ENCODE measurements at places on chromosomes 3 and 15.

GRCh38 chr3:52036222-52036694, 20.1 kb downstream of the DUSP7 start:
- no peak for DNase-seq

- no peak for DNase-seq
Observed at GRCh38 chr15:39820050-39820602, 37.5 kb upstream of the FSIP1 start.

GRCh38 chr15:78342021-78342420, 1.9 kb downstream of the CRABP1 start:
- DNase-seq, result no peak

DNA sequence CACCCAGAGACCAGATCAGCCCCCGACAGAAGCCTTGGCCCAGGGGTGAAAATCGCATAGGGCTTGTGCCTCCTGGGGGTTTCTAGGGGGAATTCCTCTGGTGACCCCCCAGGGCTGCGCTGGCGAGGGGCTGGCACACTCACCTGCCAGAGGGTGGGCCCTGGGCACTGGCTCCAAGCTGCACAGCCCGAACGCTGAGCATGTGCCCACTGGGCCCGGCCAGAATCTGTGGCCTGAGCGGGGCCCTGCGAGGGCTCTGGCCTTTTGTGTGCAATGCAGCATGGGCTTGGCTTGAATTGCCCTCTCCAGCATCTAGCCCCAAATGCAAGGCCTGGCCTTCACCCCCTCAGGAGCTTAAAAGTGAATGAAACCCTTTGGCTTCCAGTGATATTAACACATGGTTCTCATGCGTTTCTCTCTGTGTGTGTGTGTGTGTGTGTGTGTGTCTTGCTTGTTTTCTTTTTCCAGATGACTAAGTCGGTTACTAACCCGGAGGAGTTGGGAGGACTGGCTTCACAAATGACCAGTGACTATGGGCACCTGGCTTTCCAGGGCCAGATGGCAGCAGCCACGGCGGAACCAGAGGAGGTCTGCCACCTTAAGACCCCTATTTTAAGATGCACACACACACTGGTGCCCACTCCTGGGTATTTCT, 259.1 kb upstream of the TPM1 start:
- DNase-seq, result no peak

GRCh38 chr3:43236008-43236407, 50.3 kb upstream of the SNRK start:
- DNase-seq, result no peak

- no peak for DNase-seq
Observed at GRCh38 chr3:162122405-162122804, 625.8 kb downstream of the OTOL1 start.

- no peak for DNase-seq
Observed at GRCh38 chr3:71109241-71109976, 474.1 kb downstream of the FOXP1 start.

DNA sequence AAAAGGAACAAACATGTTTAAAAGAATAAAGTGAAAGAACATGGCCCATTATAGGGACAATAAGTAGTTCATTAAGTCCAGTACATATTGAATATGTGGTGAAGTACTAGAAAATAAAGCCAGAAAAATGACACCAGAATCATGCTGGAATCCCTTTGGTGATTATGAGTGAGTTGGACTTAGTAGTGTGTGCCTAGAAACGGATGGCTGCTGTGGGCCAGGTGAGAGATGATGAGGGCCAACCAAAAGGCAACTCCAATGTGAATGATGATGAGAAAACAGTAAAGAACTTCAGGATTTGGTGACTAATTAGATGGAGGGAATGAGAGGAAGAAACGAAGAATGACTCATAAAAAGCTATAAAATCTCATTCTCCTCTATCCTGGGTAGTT, 3.3 kb downstream of the CRYGS start:
- DNase-seq, result no peak

DNA sequence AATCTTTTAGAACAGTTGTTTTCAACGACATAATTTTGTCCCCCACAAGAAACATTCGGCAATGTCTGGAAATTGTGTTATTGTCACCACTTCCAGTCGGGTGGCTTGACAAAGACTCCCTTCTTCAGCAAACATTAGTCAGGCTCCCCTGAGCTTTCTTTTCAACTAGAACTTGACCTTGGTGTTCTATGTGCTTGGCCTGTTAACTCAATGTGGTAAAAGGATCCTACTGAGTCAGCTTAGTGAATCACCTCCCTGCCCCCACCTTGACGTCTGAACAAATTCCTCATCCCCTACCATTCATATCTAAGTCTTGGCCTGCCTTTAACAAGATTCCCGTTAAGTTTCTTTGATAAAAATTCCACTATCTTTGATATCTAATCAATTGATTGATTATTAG, 465.0 kb upstream of the ROBO1 start:
- DNase-seq, result no peak

- DNase-seq, result no peak
Observed at GRCh38 chr15:56960116-56960515, 41.7 kb downstream of the TCF12 start.

- no peak for DNase-seq
Observed at GRCh38 chr3:23805210-23805632, 534 bp upstream of the UBE2E1 start.

DNA sequence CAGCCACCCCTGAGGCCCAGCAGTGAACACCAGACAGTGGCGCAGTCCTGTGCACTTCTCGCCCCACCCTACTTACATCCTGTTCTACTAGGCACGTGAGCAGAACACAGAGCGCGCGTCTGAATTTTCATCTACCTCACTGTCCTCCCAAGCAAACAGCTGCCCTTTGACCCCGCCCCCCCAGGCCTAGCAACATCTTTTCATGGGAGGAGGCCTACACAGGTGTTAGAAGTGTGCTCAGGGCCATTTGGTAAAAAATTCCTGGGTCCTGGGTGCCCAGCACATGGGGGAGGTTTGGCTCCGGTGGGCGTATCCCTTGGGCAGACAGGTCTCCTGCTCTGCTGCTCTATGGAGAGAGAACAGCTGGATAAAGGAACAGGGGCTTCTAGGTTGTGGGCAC, 95.0 kb downstream of the MYLK start:
- no peak for DNase-seq

DNA sequence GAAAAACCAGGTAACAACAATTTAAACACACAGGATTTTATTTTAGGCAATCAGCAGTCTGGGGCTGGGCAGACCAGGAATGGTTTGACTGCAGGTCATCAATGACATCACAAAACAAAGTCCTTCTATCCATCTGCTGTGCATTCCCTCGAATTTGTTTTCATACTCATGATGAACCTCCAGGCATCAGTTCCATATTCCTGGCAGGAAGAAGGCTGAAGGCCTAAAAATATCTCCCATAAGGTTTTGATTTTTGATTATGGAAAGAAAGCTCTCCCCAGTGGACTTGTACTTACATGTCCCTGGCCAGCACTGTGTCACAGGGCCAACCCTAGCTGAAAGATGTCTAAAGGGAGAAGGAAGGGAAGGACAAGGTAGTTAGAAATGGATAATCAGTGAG, 107.4 kb downstream of the PEAK1 start:
- no peak for DNase-seq

- DNase-seq, result no peak
Observed at GRCh38 chr3:64856106-64856505, 168.3 kb upstream of the ADAMTS9 start.

All from stimulated activated CD4-positive, alpha-beta T cell treated with anti-CD3 and anti-CD28 coated beads, Interleukin-2, amount 100 ng/mL, for 24 hours (primary cell).